Fibroblast of upper back skin (primary cell): ENCODE measurements at places on chromosomes 6 and 20.

DNA sequence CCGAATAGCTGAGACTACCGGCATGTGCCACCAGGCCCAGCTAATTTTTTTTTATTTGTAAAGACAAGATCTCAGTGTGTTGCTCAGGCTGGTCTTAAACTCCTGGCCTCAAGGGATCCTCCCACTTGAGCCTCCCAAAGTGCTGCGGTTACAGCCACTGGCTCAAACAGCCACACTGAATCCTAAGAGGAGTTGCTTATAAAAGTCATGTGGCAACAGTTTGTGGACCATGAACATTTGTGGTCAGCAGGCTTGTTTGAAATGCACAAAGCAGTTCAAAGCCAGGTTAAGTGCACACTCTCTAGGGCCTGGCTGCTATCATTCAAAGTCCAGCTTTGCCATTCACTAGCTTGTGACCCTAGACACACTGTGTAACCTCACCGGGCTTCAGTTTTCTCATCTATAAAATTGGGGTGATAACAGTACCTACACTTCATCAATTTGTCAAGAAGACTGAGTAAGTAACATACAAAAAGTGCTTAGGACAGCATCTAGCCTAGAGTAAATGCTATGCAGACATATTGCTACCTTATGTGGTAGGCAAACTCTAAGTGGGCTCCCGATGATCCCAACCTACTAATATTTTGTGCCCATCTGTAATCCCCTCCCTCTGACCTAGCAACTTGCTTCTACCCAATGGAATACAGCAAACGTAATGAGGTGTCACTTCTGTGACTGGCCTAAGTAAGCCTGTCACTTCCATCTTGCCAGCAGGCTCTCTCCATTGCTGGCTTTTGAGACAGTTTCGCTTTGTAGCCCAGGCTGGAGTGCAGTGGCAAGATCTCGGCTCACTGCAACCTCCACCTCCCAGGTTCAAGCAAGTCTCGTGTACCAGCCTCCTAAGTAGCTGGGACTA is 122.9 kb downstream of the ZMYND8 start:
- peak; percentile 78 for DNase-seq

DNA sequence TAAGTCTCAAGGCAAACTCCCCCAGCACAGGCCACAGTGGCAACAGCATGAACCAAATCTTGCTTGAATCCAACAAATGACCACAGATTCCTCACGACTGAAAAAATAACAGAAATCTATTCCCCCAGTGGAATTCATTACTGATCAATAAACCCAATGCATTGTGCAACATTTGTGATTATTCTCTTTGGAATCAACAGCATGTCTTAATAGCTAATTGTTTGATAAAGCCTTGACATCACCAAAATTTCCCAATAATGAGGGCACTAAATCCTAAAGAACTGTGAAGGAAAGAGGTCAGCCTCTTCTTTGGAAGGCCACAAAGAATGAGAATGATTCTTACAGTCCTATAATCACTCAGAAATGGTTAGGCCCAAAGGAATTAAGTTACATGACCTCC is 5.8 kb downstream of the SCML4 start:
- DNase-seq = no peak

DNA sequence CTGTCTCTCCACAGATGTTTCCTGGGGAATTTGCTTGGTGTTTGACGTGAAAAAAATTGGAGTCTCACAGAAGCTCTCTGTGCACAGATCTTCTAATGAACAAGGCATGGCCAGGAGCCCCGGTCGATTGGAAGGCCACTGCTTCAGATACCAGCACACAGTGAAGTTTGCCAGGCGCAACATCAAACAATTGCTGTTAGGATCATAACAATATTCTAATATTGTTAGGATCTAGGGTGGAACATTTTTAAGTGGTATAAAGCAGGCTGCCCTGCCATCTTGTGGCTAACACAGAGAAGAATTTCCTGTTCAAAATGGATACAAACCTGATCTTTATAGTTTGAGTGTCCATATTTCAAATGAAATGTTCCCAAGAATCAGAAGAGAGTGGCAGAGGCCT is 64.1 kb downstream of the C6orf118 start:
- DNase-seq = peak; percentile 34

DNA sequence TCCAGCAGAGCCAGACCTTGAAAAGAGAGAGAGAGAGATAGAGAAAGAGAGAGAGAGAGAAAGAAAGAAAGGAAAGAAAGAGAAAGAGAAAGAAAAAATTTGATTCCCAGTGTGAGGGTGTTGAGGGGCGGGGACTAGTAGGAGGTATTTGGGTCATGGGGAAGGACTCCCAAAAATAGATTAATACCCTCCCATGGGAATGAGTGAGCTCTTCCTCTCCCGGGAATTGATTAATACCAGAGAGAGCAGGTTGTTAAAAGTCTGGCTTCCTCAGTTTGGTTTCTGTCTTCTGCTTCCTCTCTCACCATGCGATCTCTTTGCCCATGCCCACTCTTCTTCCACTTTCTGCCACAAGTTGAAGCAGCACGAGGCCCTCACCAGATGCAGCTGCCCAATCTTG is 28.8 kb upstream of the CFAP206 start:
- no peak for DNase-seq

DNA sequence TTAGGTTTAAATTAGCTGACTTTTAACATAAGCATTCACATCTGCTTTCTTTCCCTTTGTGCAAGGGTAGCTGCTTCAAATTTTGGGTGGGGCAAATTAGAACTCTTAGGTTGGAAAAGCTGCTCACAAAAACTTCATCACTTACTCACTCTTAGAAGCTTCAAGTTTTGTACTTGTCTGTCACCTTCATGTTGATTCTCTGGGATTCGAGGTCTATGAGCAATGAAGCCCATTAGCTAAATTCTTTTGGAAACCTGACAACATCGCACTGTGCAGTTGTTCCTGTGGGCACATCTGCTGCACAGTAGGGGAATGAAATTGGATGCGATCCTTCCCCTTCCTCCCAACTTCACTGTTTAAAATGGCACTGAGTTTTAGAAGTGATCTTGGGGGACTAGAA is 156.1 kb downstream of the UBE3D start:
- DNase-seq = peak; percentile 71

GRCh38 chr20:35344354-35344837 is 52.2 kb upstream of the FAM83C start:
- DNase-seq = peak; percentile 79

- no peak for DNase-seq
Measured at GRCh38 chr20:33653900-33654596, 8.1 kb upstream of the C20orf144 start.

- no peak for DNase-seq
Measured at GRCh38 chr20:3729811-3730540, 2.5 kb upstream of the HSPA12B start.

- no peak for DNase-seq
Measured at GRCh38 chr6:1392813-1393640, 3.7 kb downstream of the FOXF2 start.

GRCh38 chr20:31711179-31712111 is 11.2 kb downstream of the BCL2L1 start:
- no peak for DNase-seq

DNA sequence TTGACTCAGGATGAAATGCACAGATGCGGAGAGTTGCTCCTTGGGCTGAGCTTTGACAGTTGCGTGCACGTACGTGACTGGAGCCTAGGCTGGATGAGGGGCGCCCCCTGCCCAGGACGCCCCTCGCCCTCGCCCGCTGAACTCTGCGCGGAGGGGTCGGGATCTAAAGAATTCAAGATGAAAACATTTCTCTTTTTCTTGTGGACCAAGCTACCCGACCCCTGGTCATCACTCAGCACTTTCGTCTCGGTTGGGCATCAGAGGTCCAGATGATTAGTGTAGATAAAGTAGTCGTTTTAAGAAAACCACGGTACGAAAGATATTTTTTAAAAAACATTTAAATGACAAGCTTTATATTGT is 700 bp downstream of the DTD1 start:
- no peak for DNase-seq

DNA sequence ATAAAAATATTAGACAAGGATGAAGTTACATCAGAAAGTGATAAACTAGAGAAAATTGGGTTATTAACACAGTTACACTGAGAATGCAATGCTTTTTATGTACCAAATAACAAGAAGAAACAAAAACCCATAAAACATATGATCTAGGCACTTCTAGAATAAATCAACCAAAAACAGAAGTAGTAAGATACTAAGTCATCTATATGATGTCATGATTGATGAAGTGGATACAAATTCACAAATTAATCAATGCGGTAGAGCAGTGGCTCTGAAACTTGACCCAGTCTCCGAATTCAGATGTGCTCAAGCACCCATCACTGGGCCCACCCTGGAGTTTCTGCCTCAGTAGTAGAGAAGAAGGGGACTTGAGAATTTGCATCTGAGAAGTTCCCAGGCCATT is 112.1 kb upstream of the SSTR4 start:
- DNase-seq = no peak

DNA sequence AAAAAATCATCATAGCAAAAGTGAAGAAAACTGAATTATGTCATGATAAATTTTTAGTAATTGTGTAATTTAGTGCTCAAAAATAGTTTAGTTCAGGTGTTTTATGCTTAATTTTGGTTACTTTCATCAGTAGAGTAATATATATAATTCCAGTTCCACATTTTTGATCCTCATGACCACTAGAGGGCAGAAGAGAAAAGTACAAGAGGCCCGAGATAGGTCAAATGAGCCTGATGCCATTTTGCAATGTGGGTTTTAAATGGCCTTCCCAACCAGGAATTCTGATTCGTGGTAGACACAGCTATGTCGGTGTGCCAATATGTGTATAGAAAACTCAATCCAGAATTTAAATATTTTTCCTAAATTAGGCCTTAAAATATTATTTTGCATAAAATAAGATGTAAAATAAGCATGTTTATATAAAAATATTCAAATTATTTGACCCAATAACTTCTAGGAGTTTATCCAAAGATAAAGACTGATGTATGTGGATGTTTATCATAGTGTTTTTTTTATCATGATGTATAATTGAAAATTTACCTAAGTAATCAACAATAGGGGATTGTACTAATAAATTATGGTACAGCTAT is 159.7 kb upstream of the RPS6KA2 start:
- peak; percentile 66 for DNase-seq

DNA sequence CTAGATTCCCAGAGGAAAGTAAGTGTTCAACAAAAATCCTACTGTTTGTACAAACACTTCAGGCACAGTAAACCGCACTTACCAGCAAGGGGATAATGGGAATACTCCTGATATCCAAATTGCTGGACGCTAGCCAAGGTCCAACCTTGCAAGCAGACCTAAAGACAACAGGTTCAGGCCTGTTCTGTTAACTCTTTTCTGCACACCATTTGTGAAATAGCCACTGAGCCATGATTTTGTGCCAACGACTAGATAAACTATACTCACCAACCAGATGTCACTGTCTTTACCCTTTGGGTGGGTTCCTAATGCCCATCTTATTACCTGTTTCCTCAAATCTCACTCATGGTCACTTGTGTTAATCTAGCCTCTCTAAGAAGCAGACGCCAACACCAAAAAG is 43.5 kb downstream of the GOPC start:
- no peak for DNase-seq

DNA sequence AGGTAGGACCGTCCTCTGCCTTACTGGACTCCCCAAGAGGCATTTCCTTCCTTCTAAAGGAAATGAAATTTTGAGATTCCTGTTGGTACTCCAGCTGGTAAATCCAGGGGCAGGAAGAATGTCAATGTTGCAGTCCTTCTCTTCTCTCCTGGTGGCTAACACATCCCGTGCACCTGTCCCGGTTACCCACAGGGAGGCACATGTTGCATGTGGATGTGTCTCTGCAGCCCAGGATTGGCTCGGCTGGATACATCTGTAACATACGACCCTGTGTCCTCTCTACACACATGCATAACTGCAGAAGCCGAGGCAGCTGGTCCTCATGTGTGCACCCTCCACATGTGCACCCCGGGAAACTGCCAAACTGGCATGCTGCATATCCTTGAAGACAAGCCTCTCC is 1.3 kb upstream of the LRFN2 start:
- no peak for DNase-seq

GRCh38 chr20:58810116-58810878 is 40.4 kb downstream of the GNAS-AS1 start:
- DNase-seq = peak; percentile 49

- DNase-seq = no peak
Measured at GRCh38 chr20:59705651-59706399, 101.5 kb downstream of the PHACTR3 start.

GRCh38 chr6:111354758-111355555 is 128.1 kb downstream of the REV3L start:
- no peak for DNase-seq

DNA sequence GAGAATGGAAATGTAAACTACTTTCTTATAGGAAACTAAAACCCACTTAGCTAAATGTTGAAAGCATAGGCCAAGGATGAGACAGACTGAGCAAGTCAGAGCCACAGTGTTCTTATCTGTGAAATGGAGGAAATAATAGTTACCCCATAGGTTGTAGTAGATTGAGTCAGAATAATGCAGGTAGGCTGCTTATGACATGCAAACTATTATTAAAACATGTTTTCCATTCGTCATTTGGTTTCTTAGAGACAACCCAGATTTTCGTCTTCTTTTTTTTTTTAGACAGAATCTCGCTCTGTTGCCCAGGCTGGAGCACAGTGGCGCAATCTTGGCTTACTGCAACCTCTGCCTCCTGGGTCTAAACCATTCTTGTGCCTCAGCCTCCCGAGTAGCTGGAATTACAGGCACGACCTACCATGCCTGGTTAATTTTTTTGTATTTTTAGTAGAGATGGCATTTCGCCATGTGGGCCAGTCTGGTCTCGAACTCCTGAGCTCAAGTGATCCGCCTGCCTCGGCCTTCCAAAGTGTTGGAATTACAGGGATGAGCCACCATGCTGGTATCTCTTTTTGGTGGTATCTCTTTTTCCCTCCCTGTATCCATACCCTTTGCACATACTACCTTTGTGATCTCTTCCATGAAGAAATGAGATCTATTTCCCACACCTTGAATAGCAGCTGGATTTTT is 196.5 kb upstream of the ZNF217 start:
- DNase-seq = no peak

GRCh38 chr6:26031151-26031594 is 56.1 kb upstream of the HFE start:
- DNase-seq = no peak

DNA sequence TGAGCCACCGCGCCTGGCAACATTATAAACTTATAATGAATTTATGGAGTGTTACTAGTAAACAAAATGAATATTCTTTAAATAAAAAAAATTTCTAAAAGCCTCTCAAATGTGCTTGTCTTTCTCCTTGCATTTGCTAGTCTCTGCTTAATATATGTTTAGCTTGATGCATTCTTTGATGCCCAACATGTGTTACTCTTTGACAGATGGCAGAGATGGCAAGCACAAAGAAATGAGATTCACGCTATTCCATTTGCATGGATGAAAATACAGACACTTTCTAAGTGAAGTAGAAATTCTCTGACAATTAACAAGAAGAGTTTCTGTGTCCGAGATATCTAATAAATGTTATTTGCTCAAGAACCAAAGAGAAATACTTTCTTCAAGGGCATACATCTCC is 30.1 kb downstream of the DCDC2 start:
- no peak for DNase-seq

DNA sequence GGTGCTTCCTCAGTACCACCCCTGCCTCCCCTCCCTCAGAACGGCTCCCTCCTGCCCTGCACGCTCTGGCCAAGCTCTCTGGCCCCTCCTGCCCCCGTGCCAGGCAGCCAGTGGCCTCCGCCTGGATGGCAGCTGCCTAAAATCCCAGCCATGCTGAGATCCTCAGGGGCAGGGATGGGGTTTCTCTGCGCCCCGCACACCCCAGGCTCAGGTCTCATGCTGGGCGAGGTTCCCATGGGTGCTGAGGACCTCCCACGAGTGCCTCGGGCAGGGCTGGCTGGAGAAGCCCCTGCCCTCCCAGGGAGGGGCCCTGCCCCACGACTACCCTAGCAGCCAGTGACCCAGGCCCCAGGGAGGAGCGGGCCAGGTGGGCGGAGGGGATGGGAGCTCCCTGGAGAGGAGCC is 2.7 kb downstream of the PTK6 start:
- DNase-seq = no peak
